Right renal cortex interstitium (tissue), 3 donors: ENCODE measurements at places on chromosomes 5 and 9.

DNA sequence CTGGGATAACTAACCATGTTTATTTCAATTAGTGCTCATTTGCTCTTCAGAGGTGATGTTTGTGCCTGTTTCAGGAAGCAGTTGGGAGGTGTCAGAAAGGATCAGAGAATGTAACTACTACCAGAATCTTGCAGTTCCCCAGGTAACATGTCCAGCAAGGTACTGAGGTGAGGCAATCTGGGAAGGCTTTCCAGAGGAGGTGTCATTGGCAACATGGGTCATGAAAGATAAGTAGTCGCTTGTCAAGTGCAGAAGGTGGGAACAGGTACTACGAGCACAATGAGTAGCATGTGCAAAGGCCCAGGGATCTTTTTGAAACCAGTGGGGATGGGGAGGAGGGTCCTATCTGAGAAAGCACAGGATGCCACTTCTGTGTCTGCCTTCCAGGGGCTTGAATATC lies 4.8 kb downstream of the SMIM23 start:
- no peak for DNase-seq

- DNase-seq: no peak
Measured at GRCh38 chr5:157913575-157913974, 54.6 kb upstream of the CLINT1 start.

- no peak for DNase-seq
Measured at GRCh38 chr9:14209399-14210345, 104.3 kb downstream of the NFIB start.

DNA sequence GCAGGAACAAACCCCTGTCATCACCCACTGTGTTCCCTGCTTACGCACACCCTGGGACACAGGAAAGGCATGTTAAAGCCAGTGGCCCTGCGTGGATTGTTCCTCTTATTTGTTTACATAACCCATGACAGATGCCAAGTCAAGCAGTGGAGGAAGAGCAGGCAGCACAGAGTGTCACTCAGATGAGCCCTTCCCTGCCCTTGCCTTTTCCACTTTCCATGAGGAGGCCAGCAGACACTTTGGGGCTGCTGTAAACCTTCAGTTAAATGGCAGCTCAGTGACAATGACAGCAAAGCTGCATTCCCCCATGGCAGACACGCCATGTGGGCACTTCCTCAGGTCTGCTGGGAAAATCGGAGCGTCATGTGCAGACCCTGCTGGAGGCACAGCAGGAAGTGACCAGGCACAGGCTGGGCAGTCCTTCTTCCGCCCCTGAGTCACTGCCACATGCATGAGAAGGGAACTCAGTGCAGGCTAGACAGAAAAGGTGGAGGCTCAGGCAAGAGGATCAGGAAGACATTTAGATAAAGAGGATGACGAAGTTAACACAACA lies 216.8 kb upstream of the PIK3R1 start:
- DNase-seq: no peak
